ENCODE measurements at places on chromosomes 16 and 17. TPM values are rescaled to one million over a fixed set of nuclear protein-coding genes. Genes with fewer than 3 reads are reported as not detected.
A peak's percentile ranks its signal among the peaks of the same experiment; 100 is the strongest.

Gene GPR142
- total RNA-seq: not detected

Gene CACNA1H
- total RNA-seq: 55.9 TPM

Gene PRAC1
- not detected for total RNA-seq

DNA sequence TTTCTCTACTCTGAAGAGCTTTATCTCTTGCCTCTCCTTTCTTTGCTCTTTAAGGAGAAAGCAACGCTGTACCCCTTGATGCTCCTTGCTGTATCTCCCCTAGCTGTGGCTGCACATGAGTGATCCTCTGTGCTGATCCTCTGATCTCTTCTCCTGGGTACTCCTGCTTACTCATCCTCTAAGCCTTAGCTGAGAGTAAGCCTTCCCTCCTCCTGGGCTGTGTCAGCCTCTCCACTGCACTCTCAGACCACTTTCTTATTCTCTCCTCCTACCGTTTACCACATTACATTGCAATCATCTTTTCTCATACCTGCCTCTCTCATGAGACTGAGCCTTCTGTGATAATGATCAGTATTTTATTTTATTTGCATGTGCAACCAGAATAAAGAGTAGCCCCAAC is 25.1 kb downstream of the SOX9 start:
- no peak for DNase-seq
- H3K27ac ChIP-seq: no peak overlapping the region
- H3K4me3 ChIP-seq: no peak overlapping the region
- peaks cover 5% of the 10 kb centered on the region for H3K27me3 ChIP-seq
- no peaks in the 10 kb centered on the region for H3K4me1 ChIP-seq
- H3K36me3 ChIP-seq: no peaks in the 10 kb centered on the region

DNA sequence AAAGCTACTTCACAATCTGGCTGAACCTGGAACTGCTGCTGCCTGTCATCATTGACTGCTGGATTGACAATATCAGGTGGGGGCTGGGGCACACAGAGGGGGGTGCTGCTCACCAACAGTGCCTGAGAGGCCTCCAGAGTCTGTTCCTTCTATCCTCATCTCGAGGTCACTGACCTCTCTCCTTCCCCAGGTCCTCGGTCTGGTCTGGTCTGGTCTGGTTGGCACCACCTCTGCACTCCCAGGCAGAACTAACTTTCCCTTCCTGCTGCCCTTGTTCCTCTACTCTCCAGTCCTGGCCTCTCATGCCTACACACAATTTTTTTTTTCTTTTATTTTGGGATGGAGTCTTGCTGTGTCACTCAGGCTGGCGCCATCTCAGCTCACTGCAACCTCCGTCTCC is 4.2 kb downstream of the PLA2G15 start:
- DNase-seq: no peak
- peak overlapping the region; percentile 13 for H3K27ac ChIP-seq
- no peak overlapping the region for H3K4me3 ChIP-seq
- no peaks in the 10 kb centered on the region for H3K27me3 ChIP-seq

DNA sequence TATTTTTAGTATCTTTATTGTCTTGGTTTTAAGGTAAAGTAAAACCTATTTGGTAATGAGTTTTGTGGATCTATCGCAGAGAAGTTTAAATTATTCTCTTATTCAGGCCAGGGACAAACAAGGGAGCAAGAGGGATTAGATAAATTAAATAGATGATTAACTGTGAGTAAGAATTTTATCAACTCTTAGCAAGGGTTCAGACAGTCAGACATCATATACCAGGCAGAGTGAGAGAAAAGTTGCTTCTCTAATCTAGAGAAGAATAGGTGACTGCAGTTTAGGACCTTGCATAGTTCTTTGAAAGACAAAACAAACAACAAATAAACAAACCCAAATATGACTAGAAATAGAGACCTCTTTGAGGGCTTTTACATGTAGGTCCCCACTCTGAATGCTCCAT is 840.2 kb upstream of the GOT2 start:
- H3K27ac ChIP-seq: no peak overlapping the region
- DNase-seq: no peak
- no peak overlapping the region for H3K4me3 ChIP-seq
- no peaks in the 10 kb centered on the region for H3K27me3 ChIP-seq

Gene CYGB
- total RNA-seq: 5.4 TPM

DNA sequence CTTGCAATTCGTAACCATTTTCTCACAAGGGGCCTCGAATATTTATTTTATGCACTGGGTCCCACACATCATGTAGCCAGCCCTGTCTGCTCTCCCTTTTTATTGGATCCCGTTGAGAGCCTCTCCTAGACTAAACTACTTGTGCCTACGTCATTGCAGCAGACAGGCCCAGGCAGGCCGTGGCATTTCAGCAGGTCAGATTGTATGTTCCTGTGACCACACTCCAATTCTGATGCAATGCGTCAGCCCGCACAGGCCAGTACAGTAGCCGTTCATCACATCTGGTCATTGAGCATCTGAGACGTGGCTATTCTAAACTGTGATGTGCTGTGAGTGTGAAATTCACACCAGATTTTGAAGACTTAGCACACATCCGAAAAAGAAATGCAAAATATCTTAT is 42.2 kb downstream of the ABAT start:
- no peak for DNase-seq
- H3K27me3 ChIP-seq: peaks cover 10% of the 10 kb centered on the region
- no peak overlapping the region for H3K27ac ChIP-seq
- H3K4me1 ChIP-seq: no peaks in the 10 kb centered on the region

DNA sequence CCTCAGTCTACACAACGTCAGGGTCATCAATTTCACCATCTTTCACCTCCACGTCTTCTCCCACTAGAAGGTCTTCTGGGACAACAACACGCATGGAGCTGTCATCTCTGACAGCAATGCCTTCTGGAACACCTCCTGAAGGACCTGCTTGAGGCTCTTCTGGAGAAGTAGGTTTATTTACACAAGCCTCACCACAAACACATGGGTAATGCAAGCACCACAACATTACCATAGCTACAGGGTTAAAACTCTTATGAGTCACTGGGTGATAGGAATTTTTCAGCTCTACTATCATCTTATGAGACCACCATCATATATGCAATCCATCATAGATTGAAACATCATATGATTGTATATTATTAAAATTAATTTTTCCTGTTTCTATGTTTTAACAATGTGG is 215.4 kb downstream of the CHD9NB start:
- no peaks in the 10 kb centered on the region for H3K27me3 ChIP-seq
- H3K4me3 ChIP-seq: no peak overlapping the region
- H3K36me3 ChIP-seq: no peaks in the 10 kb centered on the region
- no peaks in the 10 kb centered on the region for H3K4me1 ChIP-seq
- no peak overlapping the region for H3K27ac ChIP-seq

DNA sequence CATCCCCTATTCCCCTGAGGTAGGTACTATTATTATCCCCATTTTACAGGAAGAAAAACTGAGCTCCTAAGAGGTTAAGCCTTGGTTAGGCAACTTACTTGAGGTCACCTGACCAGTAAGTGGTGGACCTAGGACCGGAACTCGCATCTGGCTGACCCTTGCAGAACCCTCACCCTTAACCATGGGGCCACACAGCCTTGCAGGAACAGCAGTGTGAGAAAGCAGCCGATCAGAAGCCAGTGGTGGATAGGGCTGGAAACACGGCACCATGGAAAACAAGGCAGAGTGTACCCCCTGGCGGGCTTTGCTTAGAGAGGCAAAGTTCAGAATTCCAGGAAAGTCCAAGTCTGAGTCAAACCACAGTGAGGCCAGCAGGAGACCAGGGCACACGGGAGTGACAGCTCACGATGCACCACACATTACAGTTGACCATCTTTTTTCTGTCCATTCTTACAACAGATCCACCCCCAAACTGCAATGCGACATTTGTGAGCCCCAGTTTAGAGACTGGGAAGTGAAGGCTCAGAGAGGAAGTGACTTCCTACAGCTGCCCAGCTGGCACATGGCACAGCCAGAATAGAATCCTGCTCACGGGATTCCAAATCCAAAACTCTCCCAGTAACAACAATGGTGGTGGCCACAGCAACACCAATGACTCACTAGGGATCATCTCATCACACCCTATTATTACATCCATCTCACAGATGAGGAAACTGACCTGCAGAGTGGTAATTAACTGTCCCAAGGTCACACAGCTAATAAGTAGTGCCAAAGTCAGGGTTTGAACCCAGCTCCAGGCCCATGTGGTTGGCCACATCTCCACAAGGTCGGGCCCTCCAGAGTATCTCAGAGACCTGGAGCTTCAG is 20.3 kb downstream of the KIFC3 start:
- H3K4me3 ChIP-seq: no peak overlapping the region
- peaks cover 29% of the 10 kb centered on the region for H3K36me3 ChIP-seq
- H3K27ac ChIP-seq: peak overlapping the region; percentile 69

Gene TLCD3B
- 0.44 TPM for total RNA-seq

Data from chondrocyte (in vitro differentiated cells).